Neural crest cell (in vitro differentiated cells): ENCODE measurements at places on chromosomes 3 and 15. TPM values are rescaled to one million over a fixed set of nuclear protein-coding genes. Genes with fewer than 3 reads are reported as not detected.

GRCh38 chr3:58681863-58682262 is 15.3 kb upstream of the FAM3D start:
- no peak overlapping the region for H3K27ac ChIP-seq
- H3K4me1 ChIP-seq, result peaks cover 5% of the 10 kb centered on the region
- H3K36me3 ChIP-seq, result peaks cover 25% of the 10 kb centered on the region
- H3K4me3 ChIP-seq, result no peak overlapping the region

DNA sequence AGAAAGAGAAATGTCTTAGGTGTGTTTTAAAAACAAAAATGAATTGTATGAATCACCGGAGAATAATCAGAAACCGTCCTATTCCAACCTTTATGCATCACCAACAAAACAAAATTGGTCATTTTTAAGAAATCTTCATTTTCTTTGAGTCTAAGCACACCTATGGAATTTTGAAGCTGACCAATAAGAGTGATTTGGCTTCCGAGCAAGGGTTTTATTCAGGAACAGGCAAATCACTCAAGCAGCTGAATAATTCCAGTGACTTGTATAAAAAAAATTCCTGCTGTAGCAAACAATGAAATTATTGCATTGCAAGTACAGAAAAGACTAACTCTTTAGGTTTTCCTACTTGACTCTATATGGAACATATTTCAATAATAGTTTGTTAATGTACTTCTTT is 83.8 kb upstream of the FNDC3B start:
- H3K27ac ChIP-seq, result no peak overlapping the region
- DNase-seq, result no peak
- H3K27me3 ChIP-seq, result no peaks in the 10 kb centered on the region
- no peak overlapping the region for H3K4me3 ChIP-seq
- H3K4me1 ChIP-seq, result peaks cover 73% of the 10 kb centered on the region

GRCh38 chr15:88707771-88708654 is 69.2 kb downstream of the ISG20 start:
- H3K27me3 ChIP-seq, result peaks cover 52% of the 10 kb centered on the region
- H3K36me3 ChIP-seq, result no peaks in the 10 kb centered on the region
- H3K4me1 ChIP-seq, result peaks cover 10% of the 10 kb centered on the region
- no peak overlapping the region for H3K27ac ChIP-seq

DNA sequence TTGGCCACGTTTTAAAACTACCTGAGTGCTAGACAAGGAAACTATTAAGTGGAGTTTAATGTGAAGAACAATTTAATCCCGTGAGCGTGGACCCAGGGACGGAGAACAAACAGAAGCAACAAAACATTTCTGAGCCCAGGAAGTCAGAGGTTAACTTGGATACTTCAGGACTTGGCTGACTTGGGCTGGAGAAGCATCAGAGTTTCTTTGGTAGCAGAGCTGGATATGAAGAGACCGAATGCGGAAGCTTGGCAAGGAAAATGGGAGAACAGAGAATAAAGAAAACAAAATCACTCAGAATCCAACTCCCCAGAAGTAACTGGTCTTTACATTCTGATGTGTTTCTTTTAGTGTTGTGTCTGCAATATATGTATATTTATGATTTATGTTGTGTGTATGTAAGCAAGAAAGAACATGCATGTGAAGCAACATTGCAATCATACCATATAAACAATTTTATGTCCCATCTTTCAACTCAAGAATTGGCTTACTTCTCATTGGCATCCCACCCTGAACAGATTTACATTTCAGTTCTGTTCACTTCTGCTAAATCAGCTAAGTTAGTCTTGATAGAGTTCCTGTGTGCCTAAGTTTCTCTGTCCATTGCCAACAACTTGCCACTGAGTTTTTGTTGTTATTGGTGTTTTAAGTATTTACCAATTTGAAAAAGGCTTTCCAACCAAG is 17.2 kb upstream of the PLOD2 start:
- H3K36me3 ChIP-seq, result no peaks in the 10 kb centered on the region
- no peak for DNase-seq

The NDUFB5 gene
- 72.4 and 74.3 TPM in 2 replicates for total RNA-seq

DNA sequence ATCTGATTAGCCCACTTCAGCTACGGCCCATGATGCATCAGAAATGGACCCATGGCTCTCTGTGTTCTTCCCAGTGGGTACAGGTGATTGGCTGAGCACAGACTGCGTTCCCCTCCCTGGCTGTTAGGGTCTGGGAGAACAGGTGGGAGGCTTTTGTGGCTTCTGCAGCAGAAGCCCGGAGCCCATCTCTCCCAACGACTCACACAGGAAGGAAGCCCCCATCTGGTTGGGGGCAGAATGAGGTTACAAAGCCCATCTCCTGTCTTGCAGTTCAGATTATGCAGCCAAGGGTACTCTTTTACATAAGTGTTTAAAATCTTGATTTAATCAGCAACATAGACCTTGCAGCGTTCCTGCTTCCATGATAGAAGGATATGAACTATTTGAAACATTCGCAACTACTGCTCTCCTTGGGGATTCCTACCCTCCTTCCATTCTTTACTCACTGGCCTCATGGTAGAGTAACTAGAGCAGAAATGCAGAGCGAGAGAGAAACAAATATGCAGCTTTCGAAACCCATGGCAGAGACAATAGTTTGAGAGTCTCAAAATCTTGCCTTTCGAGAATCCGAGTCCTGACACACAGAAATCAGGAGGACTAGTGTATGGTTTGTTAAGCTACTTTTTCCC is 291.3 kb downstream of the TLE3 start:
- peaks cover 4% of the 10 kb centered on the region for H3K27me3 ChIP-seq
- no peak overlapping the region for H3K27ac ChIP-seq
- no peak for DNase-seq
- H3K36me3 ChIP-seq, result no peaks in the 10 kb centered on the region

The SV2B gene
- not detected in 2 replicates for total RNA-seq

The PLSCR2 gene
- not detected in 2 replicates for total RNA-seq

- no peak overlapping the region for H3K27ac ChIP-seq
- H3K4me1 ChIP-seq, result peaks cover 21% of the 10 kb centered on the region
- no peaks in the 10 kb centered on the region for H3K27me3 ChIP-seq
- no peak overlapping the region for H3K4me3 ChIP-seq
- H3K36me3 ChIP-seq, result peaks cover 8% of the 10 kb centered on the region
- DNase-seq, result no peak
These were observed 33.0 kb downstream of the SYNM start for GRCh38 chr15:99137877-99138276.

- DNase-seq, result no peak
- H3K27ac ChIP-seq, result peak overlapping the region; percentile 75
- no peak overlapping the region for H3K4me3 ChIP-seq
- peaks cover 9% of the 10 kb centered on the region for H3K27me3 ChIP-seq
These were observed 71.3 kb upstream of the HES1 start for GRCh38 chr3:194064380-194065332.

The DUOXA1 gene
- total RNA-seq, result not detected in 2 replicates

DNA sequence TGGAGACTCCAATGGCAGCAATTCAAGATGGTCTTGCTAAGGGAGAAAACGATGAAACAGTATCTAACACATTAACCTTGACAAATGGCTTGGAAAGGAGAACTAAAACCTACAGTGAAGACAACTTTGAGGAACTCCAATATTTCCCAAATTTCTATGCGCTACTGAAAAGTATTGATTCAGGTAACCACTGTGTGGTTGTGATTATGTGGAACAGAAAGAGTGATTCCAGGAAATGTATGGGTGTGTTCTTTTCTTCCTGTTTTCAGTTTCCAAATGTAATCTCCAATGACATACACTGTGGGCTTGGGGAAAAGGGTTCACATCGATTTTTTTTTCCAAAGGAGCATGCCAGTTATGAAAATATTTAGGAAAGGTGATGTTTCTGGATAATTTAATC is 10.9 kb downstream of the SCG3 start:
- peaks cover 29% of the 10 kb centered on the region for H3K27me3 ChIP-seq
- no peaks in the 10 kb centered on the region for H3K4me1 ChIP-seq
- H3K27ac ChIP-seq, result no peak overlapping the region
- no peak for DNase-seq
- H3K4me3 ChIP-seq, result no peak overlapping the region

DNA sequence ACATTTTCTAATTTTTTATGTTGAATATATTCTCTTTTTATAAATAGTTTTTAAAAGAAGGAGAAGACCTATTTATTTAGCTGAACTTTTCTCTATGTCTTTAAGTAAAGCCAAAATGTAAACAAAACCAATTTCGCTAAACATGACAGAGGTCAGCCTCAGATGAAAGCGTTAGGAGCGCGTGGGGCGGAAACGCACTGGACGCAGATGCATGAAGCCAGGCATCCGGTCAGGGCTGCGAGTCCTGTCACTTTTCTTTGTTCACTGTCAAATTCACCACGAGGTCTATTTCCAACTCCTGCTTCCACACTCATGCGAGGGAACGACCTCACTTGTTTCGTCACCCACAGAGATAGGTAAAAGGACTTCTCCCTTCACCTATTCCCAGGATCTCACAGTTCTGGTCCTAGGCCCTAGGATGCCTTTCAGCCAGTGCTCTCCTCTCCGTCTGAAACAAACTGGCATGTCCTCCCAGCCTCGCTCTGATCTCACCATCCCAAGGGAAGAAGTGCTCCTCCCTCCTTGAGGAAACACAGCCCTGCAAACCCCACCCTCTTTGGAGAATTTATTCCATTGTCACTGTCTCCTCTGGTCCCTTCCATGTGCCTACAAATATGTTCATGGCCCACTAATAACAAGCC is 57.9 kb downstream of the ITGB5 start:
- peaks cover 34% of the 10 kb centered on the region for H3K4me1 ChIP-seq
- no peak for DNase-seq
- no peak overlapping the region for H3K4me3 ChIP-seq
- no peaks in the 10 kb centered on the region for H3K27me3 ChIP-seq

The GPR62 gene
- total RNA-seq, result 0.18 and 0.23 TPM in 2 replicates

GRCh38 chr15:79610021-79610420 is 177.9 kb downstream of the MINAR1 start:
- H3K4me1 ChIP-seq, result no peaks in the 10 kb centered on the region
- no peak overlapping the region for H3K4me3 ChIP-seq
- no peak for DNase-seq
- H3K27ac ChIP-seq, result no peak overlapping the region

GRCh38 chr3:171168086-171168485 is 141.6 kb upstream of the SLC2A2 start:
- H3K27ac ChIP-seq, result no peak overlapping the region
- no peak for DNase-seq
- H3K36me3 ChIP-seq, result peaks cover 22% of the 10 kb centered on the region
- H3K4me1 ChIP-seq, result peaks cover 34% of the 10 kb centered on the region
- H3K27me3 ChIP-seq, result no peaks in the 10 kb centered on the region

The TYRO3 gene
- 71.7 and 74.7 TPM in 2 replicates for total RNA-seq

The GPR156 gene
- total RNA-seq, result 1.4 and 2.4 TPM in 2 replicates

GRCh38 chr15:43408789-43409188 is 37.9 kb downstream of the TUBGCP4 start:
- peaks cover 46% of the 10 kb centered on the region for H3K36me3 ChIP-seq
- no peak for DNase-seq
- no peak overlapping the region for H3K4me3 ChIP-seq

The ISL2 gene
- 0.25 TPM in 1 of 2 replicates, not detected in the other for total RNA-seq

GRCh38 chr15:96323319-96324145 is 7.0 kb upstream of the NR2F2 start:
- H3K36me3 ChIP-seq, result no peaks in the 10 kb centered on the region
- no peak for DNase-seq
- H3K4me3 ChIP-seq, result peak overlapping the region; percentile 98

The MME gene
- total RNA-seq, result 0.52 and 0.91 TPM in 2 replicates

The CLDN16 gene
- total RNA-seq, result not detected in 2 replicates

The FOXP1 gene
- total RNA-seq, result 20.7 and 22.8 TPM in 2 replicates
